ENCODE measurements at places on chromosomes 5 and 9.

- no peak for DNase-seq
Observed at GRCh38 chr9:85959955-85960354, 19.0 kb downstream of the NAA35 start.

DNA sequence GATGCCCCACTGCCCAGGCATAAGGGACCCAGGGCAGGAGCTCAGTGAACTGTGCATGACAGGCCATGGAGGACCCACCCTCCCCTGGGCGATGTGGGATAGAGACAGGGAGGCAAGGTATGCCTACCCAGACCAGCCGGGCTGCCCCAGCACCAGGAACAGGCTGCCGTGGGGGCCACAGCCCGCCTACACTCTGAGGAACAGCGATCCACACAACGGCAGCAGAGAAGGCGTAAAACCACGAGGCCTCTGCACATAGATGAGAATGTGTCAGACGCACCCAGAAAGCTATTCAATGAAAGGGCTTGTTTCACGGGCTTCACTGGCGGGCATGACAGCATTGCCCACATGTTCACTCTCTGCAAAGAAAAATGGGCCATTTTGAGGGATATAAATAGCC lies 49.5 kb downstream of the SEMA4D start:
- DNase-seq: no peak

DNA sequence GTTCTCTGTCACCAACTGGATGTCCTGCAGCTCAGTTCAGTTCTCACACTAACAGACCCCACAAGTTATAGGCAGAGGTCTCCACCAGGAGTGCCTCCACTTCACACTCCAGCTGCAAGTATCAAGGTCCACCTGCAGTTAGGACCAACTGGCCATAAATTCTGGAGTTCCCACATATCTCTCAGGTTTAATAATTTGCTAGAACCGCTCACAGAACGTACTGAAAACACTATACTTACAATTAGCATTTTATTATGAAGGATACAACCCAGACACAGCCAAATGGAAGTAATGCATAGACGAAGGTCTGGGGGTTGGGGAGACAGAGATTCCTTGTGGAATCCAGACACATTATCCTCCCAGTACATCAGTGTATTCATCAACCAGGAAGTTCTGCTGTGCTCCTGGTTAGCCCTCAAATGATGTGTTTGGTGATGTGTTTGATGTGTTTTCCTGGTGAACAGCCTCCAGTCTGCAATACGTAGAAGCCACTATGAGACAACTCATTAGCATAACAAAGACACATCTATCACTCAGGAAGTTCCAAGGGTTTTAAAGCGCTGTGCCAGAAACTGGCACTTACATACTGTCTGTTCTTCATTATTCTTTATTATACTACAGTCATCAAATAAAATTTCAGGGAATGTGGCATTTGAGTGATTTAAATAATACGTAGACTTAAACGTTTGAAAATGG lies 25.4 kb downstream of the OGN start:
- DNase-seq: no peak

DNA sequence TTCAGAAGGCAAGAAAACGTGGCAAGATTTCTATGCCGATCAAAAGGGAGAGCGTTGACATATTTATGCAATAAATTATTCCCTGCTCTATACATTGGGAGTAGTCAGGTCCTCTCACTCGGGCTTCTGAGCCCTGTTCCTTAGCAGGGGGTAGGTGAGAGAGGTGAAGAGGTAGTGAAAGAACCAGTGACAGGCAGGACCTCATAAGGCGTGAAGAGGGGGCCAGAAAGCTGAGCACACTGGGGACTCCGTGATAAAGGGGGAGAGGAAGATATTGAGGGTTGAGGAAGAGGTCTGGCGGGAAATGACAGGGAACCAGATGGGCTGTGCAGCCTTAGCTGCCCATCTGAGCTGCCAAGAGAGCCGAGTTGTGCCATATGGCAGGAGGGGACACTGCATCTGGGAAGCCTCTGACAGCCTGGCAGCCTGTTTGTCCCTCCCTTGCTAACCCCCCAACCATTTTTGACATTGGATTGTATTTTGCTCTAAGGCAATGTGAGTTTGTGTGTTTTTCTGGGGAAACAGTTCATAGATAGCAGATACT lies 782 bp upstream of the CDC20B start:
- no peak for DNase-seq

GRCh38 chr5:164353155-164353554 lies 847.7 kb downstream of the MAT2B start:
- DNase-seq: no peak

- no peak for DNase-seq
Observed at GRCh38 chr9:78860801-78861475, 564.0 kb downstream of the PSAT1 start.

DNA sequence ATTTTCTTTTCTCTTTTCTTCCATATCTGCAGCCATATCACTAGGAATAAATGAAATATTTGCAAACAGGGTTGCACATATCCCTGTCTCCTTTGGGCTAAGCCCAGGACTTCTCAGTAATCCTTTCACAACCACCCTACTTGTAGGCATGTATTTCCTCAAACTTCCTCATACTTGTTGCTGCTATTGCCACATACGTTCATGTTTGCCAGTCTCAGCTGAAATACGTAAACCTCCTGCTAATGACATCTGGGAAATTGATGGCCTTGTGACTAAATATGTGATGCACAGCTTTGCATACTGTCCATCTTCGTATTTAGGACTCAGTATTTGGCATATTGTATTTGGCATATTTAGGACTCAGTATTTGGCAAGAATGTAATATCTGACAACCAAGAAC lies 224.6 kb downstream of the PLK2 start:
- no peak for DNase-seq

GRCh38 chr5:98700730-98701129 lies 72.7 kb upstream of the RGMB start:
- no peak for DNase-seq

DNA sequence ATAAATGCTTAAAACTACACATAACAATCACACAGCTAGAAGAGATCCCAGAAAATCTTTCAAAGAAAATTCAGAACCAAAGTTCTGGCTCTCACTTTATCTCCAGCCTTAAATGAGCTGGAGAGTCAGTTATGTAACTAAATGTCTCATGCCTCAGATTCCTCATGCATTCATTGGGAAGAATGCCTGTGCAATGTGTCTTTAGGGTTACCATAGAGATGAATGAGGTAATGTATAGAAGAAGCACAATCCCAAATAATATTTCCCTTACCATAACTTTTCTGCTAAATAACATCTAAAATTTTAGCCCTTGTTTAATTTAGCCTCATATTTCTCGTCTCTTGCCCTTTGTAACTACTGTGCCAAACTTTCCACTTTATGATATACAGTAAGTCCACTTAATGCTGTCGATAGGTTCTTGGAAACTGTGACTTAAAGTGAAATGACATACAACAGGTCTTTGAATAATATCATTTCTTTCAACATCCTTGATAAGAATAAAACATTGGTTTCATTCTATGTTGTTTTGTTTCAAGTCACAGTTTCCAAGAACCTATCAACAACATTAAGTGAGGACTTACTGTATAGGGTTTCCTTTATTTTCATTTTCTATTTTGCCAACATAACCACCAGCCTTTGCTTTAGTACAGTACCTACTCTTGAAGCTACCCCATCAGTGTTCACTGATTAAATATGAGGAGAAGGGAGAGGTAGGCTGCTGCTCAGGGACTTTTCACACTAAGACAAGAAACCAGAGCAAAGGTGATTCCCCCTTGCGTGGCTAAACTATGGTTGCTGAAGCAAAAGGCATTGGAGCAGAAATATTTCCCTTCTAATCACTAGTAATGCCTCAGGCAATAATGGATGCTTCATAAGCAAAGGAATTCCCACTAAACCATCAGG lies 295.7 kb upstream of the PTGER4 start:
- DNase-seq: no peak

DNA sequence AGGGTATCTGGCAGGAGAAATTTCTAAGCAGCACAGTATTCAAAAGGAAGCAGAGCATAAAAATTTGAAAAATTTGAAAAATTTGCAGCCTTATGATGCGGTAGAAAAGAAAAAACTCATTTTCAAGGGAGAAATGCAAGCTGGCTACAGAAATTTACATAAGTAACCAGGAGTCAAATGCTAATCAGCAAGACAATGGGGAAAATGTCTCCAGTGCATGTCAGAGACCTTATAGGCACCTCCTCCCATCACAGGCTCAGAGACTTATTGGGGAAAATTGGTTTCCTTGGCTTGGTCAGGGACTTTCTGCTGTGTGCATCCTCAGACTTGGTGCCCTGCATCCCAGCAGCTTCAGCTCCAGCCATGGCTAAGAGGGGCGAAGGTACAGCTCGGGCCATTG lies 35.8 kb downstream of the IZUMO3 start:
- DNase-seq: no peak

- no peak for DNase-seq
Observed at GRCh38 chr9:84478996-84479395, 138.4 kb upstream of the SLC28A3 start.

- no peak for DNase-seq
Observed at GRCh38 chr5:17127743-17128231, 89.6 kb upstream of the BASP1 start.

GRCh38 chr9:33133186-33133585 lies 34.0 kb downstream of the B4GALT1 start:
- DNase-seq: no peak

DNA sequence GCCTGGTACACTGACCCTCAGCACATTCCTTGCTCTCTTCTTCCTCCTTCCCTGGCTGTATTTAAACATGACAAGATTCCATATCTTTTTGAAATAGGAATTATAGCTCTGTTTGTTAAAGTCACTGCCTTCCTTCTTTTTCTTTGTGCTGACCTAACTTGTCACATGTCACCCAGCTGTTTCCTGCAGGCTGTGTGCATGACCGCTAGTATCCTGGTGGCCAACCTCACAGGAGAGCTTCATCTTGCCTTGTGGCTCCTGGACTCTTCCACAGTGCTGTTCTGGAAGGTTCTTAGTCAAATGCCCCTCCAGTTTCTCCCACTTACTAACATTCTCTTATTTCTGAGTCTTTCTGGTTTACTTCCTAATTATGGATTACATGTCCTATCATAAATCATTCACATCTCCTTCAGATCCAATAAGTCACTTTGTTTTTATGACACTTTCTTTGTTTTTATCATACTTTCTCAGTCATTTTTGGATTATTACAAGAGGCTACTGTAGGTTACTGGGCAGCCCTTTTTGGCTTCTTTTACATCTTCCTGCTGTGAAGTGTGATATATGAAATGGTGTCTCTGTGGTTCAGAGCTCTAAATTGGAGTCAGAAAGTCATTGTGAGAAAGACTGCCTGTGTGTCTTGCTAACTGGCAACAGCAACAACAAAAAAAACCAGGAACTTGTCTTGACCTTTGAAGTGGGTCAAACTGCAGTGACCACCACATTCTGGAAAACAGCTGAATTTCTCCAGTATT lies 463.6 kb upstream of the DAP start:
- no peak for DNase-seq

DNA sequence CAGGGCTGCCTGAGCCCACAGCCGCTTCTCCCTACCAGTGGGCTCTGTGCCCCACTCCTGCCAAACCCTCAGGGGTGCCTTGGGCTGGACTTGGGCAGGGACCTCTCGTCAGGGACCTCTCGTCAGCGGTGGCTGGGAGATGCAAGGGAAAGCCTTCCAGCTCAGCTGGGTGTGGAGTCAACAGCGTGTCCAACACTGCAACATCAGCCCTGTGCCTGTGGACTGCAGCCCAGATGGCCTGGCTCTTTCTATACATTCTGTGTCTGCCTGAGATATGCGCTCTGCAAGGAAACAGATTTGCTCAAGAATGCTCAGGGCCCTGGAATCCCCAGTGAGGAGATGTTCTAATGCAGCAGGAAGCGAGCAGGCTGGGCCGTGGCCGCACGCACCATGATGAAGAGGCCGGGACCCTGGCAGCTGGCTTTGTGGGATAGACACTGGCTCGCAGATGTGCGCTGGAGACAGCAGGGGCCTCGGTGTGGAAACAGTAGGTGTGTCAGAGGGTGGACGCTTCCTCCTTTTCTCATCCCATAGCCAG lies 85.0 kb upstream of the COL5A1 start:
- peak; percentile 52 for DNase-seq

DNA sequence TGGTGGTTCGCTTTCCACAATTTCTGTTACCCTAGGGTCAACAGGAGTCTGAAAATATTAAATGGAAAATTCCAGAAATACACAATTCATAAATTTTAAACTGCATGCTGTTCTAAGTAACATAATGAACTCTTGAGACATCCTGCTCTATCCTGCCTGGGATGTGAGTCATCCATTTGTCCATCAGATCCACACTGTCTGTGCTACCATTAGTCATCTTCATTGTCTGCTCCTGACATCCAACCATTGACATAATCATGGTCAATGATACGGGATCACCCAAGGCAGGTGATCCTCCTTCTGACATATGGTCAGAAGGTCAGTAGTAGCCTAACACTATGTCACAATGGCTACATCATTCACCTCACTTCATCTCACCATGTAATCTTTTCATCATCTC lies 276.7 kb upstream of the KIF2A start:
- no peak for DNase-seq

- no peak for DNase-seq
Observed at GRCh38 chr5:175484322-175484721, 6.0 kb downstream of the SFXN1 start.

GRCh38 chr9:6640268-6641051 lies 5.1 kb downstream of the GLDC start:
- no peak for DNase-seq

GRCh38 chr5:54553659-54554207 lies 36.2 kb downstream of the SNX18 start:
- no peak for DNase-seq

GRCh38 chr5:42680046-42680445 lies 76.6 kb upstream of the CCDC152 start:
- no peak for DNase-seq

- no peak for DNase-seq
Observed at GRCh38 chr5:96963267-96963666, 27.4 kb downstream of the LNPEP start.

- DNase-seq: no peak
Observed at GRCh38 chr5:158272409-158272808, 413.5 kb upstream of the CLINT1 start.

DNA sequence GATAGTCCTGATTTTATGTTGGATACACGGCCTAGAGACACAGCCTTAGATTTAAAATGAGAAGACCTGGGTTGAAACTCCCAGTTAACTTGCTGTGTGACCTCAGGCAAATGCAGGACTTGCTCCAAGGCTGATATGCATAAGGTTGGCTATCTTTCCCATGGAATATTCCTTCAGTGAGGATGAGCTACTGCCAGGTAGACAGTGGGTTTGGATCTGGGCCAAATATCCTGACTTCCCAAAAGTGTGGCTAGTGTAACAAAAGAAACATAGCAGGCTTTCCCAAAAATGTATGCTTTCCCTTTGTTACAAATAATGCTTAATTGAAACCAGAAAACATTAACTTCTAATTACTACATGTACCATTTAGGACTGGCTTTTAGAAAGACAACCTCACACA lies 697 bp upstream of the XPA start:
- DNase-seq: no peak

DNA sequence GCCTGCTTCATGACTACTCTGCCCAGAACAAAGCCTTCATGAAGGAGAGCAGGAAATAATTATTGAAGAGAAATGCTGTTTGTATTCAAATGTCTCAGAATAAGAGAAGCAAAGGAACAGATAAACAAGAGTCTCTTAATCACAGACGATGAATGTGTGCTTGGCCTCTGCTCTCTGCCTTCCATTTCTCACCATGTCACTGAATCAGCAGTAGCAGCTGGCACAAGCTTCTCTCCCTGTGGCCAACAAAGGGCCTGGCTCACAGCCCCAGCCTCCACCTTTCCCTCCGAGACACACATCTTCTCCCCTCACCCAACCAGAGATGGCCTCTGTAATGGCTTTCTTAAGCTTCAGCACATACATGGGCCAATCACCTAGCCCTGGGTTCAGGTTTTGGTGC lies 128.1 kb upstream of the SLIT3 start:
- DNase-seq: no peak

All from RWPE2 (cell line).